ENCODE measurements at places on chromosomes 7 and 10.
A peak's percentile ranks its signal among the peaks of the same experiment; 100 is the strongest.

- no peak for DNase-seq
These were observed 101.0 kb upstream of the EGFR start for GRCh38 chr7:54917613-54918391.

DNA sequence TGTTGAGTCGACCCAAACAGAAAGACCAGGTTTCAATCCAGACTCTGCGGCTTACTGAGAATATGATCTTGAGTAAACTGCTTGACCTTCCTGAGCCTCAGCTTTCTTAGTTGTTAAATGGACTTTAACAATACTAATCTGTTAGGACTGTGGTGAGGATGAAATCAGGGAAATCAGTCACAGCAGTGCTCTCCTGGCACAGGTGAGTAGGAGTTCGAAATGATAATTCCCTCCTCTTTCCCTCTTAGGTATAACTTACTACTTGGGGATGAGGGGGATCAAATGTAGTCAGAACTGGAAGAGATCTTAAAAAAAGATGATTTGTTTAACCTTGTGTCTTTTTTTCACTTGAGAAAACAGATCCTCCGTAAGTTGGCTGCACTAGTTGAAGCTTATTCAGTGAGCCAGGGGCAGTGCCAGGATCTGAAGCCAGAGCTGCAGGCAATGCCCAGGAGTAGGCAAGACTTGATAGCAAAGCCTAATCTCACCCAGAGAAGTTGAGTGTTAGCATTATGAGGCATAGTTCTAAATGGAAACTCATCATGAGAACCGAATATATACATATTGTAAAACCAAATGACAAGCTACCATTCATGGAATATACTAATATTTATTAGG lies 1.8 kb upstream of the MAGI2 start:
- no peak for DNase-seq

GRCh38 chr7:124101173-124101768 lies 68.4 kb upstream of the TMEM229A start:
- no peak for DNase-seq

GRCh38 chr7:40008223-40008815 lies 58.3 kb downstream of the CDK13 start:
- DNase-seq = no peak

GRCh38 chr10:60820093-60820754 lies 41.9 kb downstream of the CDK1 start:
- no peak for DNase-seq

- DNase-seq = no peak
These were observed 28.5 kb upstream of the LRRC72 start for GRCh38 chr7:16498122-16498521.

GRCh38 chr7:5613607-5614006 lies 167.9 kb downstream of the RNF216 start:
- no peak for DNase-seq

DNA sequence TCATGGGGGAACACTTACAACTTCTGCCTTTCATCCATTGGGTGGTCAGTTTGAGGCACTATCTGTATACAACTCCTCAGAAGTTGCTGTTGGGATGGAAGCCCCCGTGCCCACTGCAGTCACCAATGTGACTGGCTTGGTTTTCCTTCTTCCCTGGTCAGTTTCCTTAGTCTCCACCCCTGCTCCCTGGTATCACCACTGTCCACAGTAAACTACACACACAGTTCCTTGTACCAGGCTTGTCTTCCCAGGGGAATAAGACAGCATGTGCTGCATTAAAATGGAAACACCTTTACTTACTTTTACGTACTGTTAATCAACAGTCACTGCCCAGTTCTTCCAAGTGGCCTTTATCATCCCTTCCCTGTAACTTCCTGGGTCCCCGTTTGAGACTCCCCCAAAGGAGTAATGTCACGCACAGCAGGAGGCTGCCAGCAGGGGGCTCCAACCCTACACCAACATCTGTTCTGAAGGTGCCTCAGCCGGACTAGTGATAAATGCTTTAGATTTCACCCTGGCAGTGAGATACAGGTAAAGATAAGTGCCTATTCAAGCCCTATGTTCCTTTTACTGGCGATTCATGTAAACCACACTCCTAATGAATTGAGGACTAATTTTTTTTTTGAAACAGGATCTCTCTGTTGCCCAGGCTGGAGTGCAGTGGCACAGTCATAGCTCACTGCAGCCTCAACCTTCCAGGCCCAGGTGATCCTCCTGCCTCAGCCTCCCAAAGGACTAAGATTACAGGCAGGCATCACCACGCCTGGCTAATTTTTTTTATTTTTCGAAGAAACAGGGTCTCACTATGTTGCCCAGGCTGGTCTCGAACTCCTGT lies 45.3 kb upstream of the PIK3AP1 start:
- peak; percentile 34 for DNase-seq

DNA sequence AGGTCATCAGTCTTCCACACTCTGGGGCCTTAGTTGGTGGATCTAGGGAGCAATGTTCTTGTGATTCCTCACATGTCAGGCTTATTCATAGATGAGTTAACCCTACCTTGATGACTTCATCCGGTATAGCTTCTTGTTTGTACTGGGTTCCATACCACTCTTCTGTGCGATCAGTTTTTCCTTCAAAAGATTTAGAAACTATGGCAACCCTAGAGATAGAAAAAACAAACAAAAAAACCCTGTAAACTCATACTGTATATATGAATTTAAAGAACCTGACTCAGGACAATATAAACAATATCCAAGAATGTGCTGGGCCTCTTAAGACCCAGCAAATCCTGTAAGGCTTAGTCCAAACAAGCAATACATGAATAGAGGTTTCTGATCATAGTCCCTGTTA lies 83.5 kb downstream of the IDE start:
- no peak for DNase-seq

DNA sequence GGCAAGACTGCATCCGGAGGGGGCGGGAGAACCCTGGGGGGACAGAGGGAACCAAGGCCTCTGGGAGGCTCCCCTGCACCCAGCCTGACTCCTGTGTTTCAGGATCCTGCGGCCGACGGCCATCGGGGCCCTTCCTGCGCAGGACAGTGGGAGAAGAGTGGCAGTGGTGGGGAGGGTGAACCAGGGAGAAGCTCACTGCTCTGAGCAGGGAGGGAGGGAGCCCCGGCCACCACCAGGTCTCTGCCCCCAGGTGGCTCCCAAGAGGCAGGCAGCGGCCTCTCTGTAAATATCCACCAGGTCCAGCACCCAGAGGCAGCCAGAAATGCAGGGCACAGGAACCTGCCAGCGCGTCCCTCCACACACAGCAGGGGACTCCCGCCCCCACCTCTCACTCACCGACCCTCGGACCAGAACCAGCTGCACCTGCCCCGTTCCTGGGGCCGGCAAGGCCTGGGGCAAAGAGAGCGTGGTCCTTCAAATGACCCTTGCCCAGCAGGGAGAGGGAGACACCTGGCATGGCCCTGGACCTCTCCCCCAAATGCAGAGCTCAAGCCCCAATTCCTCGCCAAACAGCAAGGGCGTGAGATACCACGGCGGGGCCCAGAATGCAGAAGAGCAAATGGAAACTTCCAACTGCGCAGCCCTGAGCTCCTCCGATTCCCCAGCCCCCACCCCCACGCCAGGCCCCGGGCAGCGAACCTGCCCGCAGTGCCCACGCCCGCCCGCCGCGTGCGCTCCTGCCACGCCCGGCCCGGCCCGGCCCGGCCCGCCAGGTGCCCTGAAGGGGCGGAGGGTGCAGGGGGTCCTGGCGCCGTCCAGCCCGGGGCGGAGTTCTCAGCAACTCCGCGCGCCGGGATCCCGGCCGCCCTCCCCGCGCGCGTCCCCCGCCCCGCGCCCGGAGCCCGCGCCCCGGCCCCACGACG lies 805 bp downstream of the RASGEF1A start:
- DNase-seq = no peak

GRCh38 chr10:5018134-5018533 lies 14.5 kb upstream of the AKR1C2 start:
- DNase-seq = peak; percentile 26

DNA sequence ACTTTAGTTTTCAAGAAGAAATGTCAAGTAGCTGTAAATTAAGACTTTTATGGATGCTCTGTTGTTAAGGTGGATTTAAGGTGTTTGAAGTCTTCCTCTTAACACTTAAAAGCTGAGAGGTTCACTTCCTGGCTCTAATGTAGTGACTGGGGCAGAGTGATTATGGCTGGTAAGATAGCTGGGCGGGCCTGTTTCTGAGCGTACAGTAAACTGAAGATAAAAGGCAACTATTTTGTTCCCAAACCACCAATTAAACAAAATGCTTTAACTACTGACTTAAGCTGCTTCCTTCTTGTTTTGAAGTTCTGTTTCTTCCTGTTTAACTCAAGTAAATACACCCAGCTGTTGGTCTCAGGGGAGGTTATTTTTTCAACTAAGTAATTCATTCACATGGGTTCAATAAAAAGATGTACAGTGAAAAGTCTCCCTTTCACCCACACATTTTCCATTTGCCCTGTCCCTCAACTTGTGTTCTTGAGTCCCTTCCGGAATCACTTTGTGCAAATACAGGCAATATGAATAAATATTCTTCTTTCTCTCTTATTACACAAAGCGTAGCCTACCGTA lies 19.3 kb downstream of the VWA2 start:
- DNase-seq = no peak

GRCh38 chr7:101020444-101020843 lies 563 bp downstream of the MUC17 start:
- no peak for DNase-seq

DNA sequence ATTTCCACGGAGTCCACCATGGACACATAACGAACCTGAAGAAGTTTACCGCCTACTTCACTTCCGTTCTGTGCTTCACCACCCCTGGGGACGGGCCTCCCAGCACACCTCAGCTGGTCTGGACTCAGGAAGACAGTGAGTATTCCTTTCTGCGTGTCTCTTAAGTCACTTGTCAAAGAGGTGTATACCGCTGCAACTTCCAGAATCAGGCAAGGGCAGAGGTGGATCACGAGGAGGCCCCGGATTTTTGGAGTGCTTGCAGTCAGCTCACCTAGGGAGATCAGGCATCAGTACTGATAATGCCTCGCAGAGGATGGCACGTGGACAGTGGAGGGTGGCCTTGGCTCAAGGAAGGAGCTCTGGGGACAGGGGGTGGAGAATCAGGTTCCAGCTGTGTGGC lies 630.4 kb upstream of the FOXK1 start:
- DNase-seq = no peak

GRCh38 chr10:61891906-61892585 lies 9.5 kb upstream of the ARID5B start:
- no peak for DNase-seq

DNA sequence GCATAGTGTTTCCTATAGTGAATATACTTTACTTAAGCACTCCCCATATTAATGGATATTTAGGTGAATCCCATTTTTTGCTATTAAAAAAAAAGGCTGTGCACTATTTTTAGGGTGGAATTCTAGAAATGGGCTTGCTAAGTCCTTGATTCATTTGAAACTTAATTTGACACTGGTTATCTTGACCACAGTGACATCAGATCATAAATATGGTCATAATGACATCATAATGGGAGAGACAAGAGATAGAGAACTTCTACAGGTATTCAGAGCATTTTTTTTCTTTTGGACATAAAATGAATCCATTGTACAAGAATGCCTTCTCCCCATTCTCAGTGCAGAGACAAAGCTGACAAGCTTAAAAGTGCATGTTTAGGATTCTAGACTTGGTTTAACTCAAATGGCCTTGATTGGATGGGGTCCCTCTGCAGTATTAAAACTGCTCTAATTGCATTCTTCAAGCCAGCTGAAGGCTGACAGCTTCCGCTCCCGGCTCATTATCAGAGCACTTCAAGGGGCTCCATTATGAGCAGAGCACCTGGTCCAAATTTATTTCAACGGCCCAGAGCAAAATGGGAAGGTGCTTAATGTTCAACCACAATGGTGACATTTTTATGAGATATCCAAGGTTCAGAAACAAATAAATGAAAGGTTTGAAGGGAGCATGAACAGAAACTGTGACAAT lies 104.8 kb downstream of the JAZF1 start:
- DNase-seq = no peak

GRCh38 chr7:128221929-128222403 lies 19.1 kb upstream of the LEP start:
- no peak for DNase-seq

DNA sequence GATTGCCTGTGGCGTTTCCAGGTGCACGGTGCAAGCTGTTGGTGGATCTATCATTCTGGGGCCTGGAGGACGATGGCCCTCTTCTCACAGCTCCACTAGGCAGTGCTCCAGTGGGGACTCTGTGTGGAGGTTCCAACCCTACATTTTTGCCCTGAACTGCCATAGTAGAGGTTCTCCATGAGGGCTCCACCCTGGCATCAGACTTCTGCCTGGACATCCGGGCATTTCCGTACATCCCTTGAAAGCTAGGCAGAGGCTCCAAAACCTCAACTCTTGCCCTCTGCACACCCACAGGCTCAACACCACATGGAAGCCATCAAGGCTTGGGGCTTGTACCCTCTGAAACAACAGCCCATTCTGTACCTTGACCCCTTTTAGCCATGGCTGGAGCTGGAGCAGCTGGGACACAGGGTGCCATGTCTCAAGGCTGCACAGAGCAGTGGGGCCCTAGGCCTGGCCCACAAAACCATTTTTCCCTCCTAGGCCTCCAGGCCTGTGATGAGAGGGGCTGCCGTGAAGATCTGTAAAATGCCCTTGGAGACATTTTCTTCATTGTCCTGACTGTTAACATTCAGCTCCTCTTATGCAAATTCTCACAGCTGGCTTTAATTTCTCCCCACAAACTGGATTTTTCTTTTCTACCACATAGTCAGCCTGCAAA lies 10.0 kb upstream of the FGL2 start:
- no peak for DNase-seq

DNA sequence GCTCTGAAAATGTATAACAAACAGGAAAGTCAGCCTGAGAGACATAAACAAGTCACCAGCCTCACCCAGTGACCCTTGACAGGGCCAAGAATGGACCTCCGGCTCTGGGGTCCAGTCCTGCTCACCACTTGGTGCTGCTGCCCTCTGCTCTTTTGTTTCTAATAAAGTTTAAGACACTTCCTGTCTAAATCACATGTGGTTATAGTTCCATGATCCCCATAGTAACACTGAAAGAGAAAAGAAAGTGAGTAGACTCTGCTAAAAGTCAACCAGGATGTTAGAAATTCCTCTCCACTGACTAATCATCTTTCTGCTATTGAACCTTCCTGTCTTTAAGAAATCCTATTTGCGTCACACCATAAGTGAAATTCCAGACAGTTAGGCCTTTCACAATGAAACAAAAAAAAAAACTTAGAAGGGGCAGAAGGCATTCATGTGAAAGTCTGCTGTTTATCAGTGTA lies 179.2 kb upstream of the BET1 start:
- DNase-seq = no peak

DNA sequence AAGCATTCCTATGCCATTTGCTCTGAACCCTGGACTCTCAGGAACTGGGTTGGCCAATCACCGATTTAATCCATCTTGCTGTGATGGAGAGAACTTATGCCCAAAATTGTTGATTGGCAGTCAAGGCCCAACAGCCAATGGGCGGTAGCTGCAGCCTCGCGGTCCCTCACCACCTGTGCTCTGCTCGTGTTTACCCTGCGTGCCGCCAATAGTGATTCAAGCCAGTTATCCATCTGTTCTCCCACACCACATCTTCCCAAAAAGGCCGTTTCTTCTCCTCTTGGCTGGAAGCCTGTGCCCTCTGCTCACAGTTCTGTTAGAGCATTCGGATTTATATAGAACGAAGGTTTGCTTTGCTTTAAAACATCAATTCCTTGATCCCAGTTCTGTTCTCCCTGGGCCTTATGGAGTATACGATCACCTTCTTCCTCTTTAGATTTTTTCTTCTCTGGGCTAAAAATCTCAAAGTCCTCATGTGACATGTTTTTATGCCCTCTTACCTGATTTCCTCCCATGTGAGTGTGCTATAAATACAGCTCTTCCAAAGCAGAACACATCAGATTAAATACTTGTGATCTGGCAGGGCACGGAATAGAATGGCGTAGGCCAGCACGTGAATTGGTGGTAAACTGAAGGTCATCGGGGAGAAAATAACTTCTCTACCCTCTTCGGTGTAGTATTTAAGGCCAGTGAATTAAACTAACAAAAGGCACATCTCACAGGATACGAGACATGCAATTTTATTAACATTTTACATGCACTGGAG lies 212.8 kb downstream of the NSUN6 start:
- DNase-seq = no peak
